IMR-90 (cell line): ENCODE measurements at places on chromosomes 2 and 18.

GRCh38 chr18:72180689-72181088 lies 363.5 kb downstream of the CBLN2 start:
- H3K27ac ChIP-seq: no peak overlapping the region
- no peaks in the 10 kb centered on the region for H3K4me1 ChIP-seq
- no peaks in the 10 kb centered on the region for H3K27me3 ChIP-seq

DNA sequence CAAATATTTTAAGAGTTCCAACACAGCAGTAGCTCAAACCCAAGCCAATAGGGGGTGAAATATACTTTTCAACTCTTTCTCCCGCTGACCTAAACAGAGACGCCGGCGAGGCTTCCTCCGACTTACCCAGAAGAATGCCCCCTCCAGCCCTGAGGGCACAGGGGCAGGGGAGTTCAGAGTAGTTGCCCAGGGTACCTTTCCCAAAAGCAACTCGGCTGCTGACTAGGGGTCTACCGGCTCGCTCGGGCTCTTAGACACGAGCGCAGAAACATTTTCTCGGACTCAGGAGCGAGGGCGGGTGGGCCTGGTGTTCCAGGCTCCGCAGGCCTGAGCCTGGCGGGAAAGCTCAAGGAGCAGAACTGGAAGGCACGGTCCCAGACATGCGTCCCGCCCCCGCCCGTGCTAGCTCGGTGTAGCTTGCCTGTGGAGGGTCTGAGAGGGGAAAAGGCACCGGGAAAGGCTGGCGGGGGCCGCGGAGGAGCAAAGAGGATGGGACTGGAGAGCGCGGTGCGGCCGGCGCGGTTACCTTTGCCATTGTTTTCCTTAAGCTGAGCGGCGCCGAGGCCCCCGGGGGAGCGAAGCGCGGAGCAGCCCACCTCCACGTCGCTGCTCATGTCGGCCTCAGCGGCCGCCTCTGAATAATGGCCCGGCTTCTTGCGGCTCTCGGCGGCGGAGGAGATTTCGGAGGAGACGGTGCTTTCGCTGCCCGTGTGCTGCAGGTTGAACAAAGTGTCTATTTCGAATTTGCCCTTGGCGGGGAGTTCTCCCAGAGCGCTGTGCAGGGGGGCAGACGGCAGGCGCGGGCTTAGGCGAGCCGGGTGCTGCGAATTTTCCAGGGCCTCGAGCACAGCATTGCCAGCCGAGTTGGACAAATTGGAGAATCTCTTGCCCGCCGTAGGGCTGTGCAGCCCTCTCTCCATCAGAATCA lies 674 bp downstream of the EVX2 start:
- no peak overlapping the region for H3K27ac ChIP-seq
- DNase-seq: no peak
- H3K27me3 ChIP-seq: peaks cover 90% of the 10 kb centered on the region

DNA sequence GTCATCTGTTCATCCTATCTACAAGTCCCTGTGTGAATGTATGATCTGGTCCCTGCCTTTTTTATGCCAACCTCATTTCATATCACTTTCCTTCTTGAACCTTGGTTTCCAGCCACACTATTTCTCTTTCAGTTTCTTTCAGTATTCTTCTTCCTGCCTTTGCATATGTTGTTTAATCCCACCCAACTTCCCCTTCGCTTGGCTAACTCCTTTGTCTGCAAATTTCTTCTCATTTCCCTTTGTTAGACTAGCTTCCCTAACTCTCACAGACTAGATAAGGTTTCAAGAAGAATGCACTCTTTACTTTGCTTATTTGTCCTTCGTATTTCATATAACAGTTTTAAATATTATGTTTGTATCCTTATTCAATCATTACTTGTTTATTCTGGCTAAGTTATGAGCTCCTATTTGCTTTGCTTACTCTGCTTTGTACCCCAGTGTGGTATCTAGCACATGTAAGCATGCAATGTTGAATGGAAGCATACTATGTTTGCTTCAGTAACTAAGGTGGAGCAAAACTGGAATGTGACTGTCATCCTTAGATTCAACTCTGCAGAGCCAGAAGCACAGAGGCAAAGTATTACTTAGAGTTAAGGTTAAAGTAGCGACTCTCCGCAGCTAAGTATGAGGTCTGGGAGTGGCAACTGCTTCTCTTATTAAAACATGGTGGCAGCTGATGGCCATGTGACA lies 681.3 kb downstream of the CPS1 start:
- no peak overlapping the region for H3K4me3 ChIP-seq
- no peaks in the 10 kb centered on the region for H3K4me1 ChIP-seq
- no peaks in the 10 kb centered on the region for H3K27me3 ChIP-seq

DNA sequence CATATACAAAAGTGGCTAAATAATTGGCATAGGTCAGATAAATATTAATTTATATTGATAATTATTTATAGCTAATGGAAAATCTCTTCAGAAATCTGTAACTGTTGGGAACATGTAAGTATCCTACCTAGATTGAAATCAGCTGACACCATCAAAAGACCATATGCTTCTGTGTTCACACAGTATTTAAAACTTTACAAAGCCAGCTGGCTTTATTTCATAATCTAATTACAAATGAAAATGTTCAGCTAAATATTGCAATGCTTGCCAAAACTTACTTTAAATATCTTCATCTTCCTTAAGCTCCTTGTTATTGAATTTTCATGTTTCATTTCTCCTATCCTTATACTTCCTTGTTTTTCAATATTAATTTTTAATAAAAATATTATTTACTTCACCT lies 190.9 kb upstream of the DOK6 start:
- no peak overlapping the region for H3K4me3 ChIP-seq
- DNase-seq: no peak

DNA sequence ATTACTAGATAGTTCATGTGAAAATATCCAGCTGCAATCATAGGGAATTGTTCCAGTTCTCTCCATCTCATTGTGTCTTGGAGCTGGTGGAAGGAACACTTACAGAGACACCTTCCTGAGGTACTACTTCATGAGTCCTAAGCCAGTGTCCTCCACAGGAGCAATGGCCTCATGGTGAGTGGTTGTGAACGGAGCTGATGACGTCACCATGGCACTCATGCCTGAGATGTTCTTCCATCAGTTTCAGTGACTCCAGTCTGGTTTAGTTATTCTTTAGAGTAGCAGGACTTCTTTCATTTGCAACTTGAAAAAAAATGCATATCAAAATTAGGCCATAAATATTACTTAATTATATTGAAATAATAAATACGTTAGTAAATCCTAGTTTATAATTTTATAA lies 418.6 kb downstream of the ZNF521 start:
- DNase-seq: no peak
- H3K4me3 ChIP-seq: no peak overlapping the region
- peaks cover 12% of the 10 kb centered on the region for H3K27me3 ChIP-seq
- no peaks in the 10 kb centered on the region for H3K36me3 ChIP-seq
- no peak overlapping the region for H3K27ac ChIP-seq

GRCh38 chr2:69689969-69690368 lies 46.4 kb upstream of the AAK1 start:
- no peak for DNase-seq
- H3K4me1 ChIP-seq: peaks cover 19% of the 10 kb centered on the region
- H3K4me3 ChIP-seq: no peak overlapping the region
- no peaks in the 10 kb centered on the region for H3K27me3 ChIP-seq
- no peak overlapping the region for H3K27ac ChIP-seq
